ENCODE measurements at places on chromosomes 12 and 14.

DNA sequence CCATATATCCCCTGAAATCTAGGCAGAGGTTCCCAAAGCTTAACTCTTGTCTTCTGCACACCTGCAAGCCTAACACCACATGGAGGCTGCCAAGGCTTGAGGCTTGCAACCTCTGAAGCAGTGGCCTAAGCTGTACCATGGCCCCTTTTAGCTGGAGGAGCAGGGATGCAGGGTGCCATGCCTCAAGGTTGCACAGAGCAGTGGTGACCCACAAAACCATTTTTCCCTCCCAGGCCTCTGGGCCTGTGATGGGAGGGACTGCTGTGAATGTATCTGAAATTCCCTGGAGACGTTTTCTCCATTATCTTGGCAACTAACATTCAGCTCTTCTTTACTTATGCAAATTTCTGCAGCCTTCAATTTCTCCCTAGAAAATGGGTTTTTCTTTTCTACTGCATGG lies 210.0 kb upstream of the KITLG start:
- DNase-seq: no peak

DNA sequence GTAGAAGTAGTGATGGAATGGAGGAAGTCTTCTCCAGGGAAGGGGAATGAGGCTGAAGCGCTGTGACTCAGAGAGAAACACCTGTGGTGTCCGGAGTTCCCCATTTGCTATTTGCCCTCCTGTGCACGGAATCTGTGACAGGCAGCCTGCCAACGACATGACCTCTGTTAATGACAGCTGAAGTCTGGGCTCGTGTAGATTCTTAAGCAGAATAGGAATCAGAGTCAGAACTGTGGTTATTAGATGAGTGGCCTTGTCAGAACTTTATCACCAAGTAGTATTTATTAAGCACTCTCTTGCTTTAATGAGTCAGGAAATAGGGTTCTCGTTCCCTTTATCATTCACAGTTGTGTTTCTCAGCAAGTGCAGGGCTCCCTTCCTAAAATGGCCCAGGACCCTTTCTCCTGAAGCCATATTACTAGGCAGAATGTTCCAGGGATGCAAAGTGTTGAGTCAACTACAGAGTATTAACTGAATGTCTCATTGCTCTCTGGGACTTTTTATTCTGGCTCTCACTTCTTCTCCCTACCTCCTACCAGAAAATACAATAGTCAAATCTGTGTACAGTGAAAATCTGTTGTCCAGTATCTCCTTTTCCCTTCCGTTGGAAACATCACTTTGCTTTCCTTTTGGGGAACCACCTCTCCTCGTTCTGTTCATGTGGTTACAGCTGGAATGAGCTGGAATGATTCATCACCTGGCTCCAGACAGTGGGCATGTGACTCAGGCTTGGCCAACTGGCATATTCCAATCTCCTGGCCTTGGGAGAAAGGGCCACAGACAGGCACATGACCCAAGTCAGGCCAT lies 77.8 kb upstream of the MAX start:
- peak; percentile 9 for DNase-seq

DNA sequence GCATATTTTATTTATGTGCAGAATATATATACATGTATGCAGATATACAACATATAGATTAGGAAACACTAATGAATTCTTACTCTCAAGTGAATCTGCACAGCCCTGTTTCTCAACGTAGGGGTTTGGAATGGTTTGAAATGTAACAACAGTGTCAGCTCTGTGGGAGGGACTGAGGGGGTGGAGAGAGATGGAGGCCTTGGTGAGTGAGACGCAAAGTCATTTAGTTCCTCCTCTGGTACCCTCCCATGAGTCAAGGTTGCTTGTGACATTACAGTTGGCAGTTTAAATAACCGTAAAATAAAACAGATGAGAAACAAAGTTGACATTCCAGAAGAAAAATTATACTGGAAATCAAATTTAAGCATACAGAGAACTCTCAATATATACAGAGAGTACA lies 313.0 kb upstream of the PRKD1 start:
- no peak for DNase-seq

GRCh38 chr12:21478756-21479455 lies 22.5 kb downstream of the RECQL start:
- DNase-seq: no peak

GRCh38 chr14:84674636-84675035 lies 855.3 kb upstream of the FLRT2 start:
- no peak for DNase-seq

GRCh38 chr12:53588123-53588522 lies 38.1 kb downstream of the ATF7 start:
- no peak for DNase-seq

DNA sequence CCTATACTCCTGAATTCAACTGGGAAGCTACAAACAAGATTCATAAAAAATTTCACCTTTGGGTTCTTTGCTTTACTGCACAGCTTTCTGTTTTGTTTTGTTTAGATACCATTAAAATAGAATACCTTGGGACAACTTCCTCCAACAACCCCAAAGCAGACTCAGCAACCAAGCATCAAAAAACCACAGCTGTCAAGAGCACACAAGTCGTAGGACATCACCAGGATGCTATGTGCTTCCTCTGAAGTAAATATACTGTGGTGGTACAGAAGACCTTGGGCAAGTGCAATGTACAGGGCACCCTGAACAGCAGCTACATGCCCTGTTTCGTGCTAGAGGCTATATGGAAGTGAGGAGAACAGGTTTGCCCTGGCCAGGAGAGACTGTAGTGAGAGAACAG lies 359.3 kb downstream of the BCL11B start:
- peak; percentile 52 for DNase-seq

DNA sequence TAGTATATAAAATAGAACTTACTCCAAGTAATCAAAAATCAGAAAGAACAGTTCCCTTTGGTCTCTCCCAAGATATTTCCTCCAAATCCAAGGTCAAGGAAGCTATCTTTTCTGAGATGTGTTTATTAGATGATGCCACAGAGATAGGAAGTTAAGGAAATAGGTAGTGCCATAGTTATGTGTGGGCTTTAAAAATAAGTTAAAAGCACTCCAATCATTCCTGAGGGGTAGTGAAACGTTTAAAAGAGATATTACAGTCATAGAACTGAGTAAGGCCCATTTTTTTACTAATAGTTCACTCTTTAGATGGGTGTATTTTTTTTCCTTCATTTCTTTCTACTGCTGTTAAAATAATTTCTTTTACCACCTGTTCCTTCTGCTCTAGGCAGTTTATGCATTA lies 1630.9 kb upstream of the SEL1L start:
- DNase-seq: no peak

DNA sequence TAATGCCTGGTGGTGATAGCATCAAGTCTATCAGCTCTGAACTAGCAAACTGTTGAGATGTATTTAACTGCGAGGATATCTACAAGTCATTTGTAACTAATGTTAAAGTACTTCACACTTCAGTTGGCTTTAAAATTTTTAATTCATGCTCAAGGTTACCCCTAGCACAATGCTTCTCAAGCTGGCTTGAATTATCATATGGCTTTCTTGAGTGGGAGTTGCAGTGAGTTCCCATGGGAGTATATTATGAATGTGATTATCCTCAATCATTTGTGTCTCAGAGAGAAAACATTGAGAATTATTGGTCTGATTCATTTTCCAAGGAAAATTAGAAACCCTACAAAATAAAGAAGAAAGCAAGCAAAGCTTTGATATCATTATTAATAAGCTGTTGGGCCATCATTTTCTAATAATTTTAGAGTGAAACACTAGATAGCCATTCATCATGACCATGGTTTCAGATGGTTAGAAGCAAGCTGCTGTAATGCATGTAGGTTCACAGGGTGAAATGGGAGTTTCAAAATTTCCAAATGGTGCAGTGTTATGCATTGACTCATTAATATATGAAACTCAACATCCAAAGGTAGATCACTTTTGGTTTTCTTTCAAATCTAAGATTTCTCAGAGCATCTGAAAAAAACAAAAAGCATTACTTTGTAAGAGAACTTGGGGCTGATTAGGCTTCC lies 11.8 kb upstream of the KRAS start:
- no peak for DNase-seq

GRCh38 chr14:100294213-100294962 lies 11.9 kb downstream of the SLC25A29 start:
- DNase-seq: no peak

DNA sequence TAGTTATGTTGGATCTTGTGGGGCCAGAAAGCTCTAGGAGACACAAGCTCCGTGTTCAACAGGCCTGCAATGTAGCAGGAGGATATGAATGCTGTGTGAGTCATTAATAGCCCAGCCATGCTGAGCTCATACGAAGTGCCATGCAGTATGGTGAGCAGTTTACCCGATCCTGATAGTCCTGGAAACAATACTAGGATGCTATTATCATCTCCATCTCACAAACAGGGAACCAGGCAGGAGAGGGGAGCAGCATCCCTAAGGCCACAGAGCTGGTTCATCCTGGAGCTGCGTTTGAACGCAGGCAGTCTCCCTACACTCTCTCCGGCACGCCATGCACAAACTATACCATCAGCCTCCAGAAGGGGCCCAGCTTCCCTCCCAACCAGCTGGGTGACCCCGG lies 20.5 kb downstream of the TTC7B start:
- no peak for DNase-seq

- DNase-seq: no peak
Observed at GRCh38 chr12:114401328-114402083, 4.4 kb downstream of the TBX5 start.
